ENCODE measurements at places on chromosomes 1 and 21.

DNA sequence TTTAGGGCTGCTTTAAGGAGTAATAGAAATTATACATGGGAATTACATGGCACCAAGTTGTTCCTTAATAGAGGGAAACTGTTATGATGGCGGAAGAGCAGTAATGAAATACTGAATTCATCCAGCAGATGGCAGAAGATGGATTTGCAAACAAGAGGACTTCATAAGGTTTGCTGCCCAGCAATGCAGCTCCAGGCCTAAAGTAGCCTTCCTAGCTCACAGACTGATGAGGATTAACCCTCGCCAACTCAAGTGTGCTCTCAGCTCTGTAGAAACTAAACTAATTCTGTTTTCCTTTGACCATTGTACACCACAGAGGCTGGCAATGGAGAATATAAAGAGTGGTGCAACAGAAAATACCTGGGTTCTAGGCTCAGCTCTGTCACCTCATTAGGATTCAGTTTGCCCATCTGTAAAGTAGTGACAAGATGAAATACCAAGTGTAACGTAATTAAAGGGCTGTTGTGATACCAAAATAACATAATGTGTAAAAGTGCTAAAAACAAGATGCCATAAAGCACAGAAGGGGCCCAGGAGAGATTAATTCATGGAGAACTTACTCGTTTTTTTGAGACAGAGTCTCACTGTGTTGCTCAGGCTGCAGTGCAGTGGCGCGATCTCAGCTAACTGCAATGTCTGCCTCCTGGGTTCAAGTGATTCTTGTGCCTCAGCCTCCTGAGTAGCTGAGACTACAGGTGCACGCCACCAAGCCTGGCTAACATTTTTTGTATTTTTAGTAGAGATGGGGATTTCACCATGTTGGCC is 102.4 kb upstream of the SERBP1 start:
- no peak for DNase-seq

DNA sequence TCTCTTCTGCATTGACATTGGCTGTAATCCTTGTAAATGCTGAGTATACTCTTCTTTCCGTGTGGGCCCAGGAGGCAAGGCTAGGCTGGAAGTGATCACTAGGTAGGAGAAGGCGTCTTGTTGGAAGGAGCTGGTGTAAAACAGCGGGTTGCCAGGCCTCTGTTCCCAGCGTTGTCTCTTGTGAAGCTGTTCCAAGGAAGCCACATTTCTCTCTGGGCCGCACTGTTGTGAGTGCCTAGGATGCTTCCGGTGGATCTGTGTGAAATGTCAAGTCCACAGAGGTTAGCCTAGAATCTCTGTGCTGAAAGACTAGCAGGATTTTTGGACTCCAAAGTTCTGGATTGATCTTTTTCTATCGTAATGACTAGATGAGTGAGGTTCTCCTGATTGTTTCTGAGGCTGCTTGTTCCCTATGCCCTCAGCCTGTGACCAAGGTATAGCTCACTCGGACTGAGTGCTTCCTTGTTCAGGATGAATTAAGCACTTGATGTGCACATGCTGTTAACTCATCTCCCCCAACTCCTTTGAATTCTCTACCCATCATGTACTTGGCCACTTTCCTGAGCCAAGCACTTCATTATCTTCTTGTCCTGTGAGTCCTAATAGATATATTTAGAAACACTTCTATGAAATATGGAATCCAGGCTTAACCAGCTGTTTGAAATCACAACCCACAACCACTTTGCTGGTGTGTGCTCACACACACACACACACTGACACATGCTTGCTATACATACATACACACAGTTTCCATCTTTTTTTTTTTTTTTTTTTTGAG is 63.3 kb downstream of the PBX1 start:
- DNase-seq = no peak

- no peak for DNase-seq
Observed at GRCh38 chr1:172121081-172121717, 279.9 kb downstream of the DNM3 start.

- DNase-seq = no peak
Observed at GRCh38 chr1:168945870-168946269, 160.6 kb upstream of the ATP1B1 start.

DNA sequence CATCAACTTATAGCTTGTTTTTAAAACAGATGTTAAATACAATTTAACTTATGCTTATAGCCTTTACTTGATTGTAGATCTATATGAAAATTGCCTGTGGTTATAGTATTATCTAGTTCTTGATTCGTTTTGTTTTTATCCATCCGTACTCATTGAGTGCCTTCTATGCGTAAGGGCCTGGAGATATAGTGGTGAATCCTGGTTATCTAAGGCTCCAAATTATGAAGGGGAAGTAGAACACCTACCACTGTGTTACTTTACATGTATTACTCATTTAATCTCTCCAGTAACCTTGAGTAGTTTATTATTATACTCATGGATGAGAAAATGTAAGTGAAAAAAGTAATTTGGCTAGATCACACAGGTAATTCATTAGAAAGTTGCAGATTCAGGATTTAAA is 121.8 kb downstream of the OSBPL9 start:
- DNase-seq = no peak

Measured in stimulated activated naive CD4-positive, alpha-beta T cell (primary cell).